Stimulated activated CD4-positive, alpha-beta T cell treated with anti-CD3 and anti-CD28 coated beads, TNF-alpha, amount 100 ng/mL, for 48 hours (primary cell): ENCODE measurements at places on chromosomes 3 and 15.

- no peak for DNase-seq
These were observed 138.9 kb downstream of the TMCO5A start for GRCh38 chr15:38073178-38073946.

DNA sequence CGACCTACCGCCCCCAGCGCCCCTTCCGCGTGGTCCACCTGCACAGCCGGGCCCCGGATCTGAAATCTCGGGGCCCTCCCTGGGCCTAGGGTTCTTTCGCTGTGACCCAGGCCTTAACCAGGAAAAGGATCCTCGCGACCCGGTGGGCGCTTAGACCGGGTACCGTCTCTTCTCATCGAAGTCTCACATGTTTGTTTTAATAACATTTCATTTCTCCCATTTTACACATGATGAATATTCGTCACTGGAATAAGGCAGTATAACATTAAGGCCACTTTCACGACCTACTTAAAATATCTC, 277 bp upstream of the DALRD3 start:
- DNase-seq = no peak

GRCh38 chr3:8784676-8785435, 15.4 kb upstream of the OXTR start:
- DNase-seq = no peak

DNA sequence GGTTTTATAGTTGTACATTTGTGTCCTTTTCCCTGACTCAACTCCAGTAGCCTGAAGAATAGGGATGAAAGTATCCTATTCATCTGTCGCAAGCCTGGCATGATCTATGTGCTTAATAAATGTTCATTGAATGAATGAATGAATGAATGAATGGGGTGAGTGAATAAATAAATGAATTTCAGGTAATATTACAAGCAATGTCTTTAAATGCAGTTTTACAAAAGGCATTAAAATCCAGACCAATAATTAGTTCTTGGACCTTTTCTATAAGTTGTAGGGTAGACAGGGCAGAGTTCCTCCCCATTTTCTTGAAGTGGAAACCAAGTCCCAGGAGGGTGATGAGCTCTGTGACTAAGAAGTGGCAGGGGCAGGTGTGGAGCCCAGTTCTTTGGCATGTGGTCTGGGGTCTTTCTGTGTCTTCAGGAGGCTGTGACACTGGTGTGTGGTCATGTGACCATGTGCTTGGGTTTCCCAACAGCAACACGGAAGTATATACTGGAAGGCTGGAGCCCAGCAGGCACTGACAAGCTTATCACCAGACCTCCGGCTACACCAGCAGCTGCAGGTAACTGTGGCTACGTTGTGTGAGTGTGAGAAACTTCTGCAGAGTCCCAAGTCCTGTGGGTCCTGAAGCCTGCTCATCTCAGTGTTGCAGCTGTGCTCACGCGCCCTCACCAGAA, 18.3 kb downstream of the XYLB start:
- no peak for DNase-seq

DNA sequence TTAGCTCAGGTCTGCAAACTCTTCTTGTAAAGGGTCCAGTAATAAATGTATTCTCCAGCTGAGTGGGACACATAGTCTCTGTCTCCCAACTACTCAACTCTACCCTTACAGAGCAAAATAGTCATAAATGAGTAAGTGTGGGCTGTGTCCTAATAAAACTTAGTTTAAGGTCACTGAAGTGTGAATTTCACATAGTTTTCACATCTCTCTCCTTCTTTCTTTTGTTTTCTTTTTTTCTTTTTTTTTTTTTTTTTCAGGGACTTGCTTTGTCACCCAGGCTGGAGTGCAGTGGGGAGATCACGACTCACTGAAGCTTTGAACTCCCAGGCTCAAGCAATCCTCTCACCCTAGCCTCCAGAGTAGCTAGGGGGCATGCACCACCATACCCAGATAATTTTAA, 1.9 kb upstream of the ACTL6A start:
- DNase-seq = no peak

DNA sequence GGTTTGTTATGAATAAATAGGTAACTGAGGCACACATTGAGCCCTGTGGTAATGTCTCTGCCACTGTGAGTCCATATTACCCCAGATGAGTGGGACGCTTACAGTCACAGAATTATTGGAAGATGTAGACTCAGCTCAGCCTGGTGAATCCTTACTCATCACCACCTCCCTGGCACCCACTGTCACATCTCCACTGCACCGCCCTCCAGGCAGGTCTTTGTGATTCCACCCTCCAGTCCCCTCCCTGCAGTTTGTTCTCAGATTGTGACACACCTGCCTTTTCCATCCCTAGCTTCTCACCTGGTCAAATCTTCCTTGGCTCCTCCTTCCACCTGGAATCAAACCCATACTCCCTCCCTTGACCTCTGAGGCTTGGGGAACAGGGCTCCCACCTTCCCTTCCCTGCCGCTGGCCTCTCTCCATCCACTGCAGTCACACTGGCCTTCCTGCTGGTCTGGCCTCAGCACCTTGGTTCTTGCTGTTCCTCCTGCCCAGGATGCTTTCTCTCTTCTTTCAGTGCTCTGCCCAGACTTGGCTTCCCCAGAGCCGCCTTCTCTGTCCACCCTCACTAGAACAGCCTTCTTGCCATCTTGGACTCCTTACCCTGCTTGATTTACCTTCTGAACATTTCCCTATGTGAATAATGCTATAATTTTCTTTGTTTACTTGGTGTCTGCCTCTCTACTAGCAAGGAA, 9.4 kb downstream of the SLC6A20 start:
- DNase-seq = no peak

DNA sequence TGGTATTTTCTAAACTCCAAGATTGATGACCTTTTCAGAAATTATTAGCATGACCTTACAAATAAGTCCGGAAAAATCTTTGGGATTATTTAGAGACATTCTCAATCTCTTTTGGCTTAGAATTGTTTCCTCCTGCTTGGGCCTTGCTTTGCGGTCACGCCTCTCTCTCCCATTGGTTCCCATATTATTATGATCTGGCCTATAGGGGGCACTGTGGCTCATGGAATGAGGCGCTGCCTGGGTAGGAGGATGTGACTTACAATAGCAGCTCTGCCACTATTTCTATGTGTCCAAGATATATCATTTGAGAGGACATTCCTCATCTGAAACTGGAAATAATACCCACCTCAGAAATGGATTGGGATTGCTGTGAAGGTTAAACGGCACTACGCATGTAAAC, 464.9 kb downstream of the MFSD1 start:
- no peak for DNase-seq

DNA sequence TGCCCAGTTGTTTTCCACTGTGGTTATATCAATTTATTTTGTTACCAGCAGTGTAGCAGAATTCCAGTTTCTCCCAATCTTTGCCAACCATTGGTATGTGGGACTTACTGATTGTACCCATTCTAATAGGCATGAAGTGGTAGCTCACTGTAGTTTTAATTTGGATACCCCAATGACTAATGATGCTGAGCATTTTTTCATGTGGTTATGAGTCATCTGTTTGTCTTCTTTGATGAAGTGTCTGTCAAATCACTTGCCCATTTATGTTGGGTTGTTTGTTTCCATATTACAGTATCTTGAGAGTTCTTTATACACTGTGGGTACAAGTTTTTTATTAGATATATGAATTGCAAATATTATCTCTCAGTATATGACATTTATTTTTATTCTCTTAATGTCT, 644.3 kb downstream of the NR2F2 start:
- no peak for DNase-seq

DNA sequence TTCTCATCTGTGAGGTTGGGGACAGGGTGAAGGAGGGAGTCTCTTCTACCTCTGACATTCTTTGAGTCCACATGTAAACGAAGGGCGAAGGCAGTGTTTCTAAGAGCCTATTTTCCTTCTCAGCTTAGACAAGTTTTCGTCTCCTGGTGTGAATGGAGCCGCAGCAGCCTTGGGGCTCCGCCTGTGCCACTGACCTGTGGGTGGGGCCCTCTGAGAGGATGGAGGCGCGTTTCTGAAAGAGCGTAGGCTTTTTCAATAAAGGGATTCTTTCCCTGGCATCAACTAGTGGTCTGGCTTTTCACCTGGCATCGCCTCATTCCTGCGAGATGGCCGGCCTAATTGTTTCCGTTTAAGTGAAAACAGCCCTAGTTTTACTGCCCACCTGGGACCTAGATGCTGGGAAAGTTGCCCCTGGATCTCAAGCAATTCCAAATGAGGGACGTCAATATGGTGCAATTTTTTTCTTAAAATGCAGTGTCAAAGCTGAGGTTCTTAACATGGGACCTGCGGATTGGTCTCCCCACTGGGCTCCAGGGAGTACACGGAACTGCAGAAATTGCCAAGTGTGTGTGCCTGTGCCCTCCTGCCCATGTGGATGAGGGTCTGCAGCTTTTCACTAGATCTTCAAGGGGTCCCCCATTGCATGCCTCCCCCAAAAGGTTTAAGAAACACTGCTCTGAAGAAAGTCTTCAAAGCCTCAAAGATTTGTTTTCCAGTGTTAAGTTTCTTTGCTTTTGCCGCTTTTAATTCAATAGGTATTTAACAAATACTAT, 958 bp downstream of the GLDN start:
- no peak for DNase-seq

- no peak for DNase-seq
These were observed 32.1 kb downstream of the MGLL start for GRCh38 chr3:127789990-127790881.

DNA sequence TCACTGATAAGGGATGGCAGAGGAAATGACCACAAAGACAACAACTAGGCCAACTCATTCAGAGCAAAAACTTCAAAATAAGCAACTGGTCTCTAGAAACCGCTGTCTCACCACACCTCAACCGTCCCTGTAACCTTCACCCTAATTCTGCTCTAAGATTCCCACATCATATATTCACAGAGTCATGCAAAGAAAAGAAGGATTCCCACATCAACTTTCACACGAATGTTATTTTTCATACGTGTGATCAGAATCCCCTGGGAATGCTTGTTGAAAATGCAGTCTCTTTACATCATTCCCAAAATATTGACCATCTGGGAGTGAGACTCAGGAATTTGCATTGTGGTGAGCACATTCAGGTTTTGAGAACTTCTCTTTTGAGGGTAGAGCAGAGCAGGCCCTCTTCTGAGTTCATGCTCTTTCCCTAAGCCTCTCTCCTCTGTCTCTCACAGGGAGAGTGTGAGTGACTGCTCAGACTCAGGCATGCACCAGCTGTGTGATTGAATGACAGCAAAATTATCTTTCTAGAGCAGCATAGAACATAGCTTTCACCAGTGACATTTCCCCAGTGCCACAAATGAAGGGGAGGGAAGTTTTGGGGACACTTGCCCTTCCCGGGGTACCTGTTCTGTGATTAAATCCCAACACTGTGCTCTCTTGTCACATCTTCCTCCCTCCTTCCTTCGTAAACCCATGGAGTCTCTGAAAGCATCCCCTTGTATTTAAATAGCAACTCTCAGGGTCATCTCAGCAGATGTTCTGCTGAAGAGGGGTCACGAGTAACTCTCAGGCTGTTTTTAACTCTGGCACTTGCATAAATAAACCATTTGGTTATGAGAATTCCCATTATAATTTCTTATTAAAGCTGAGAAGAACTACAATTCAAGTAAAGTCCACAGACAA, 170.9 kb downstream of the PLCL2 start:
- no peak for DNase-seq

GRCh38 chr15:34597316-34597715, 13.9 kb upstream of the GOLGA8B start:
- no peak for DNase-seq

- no peak for DNase-seq
These were observed 9.0 kb downstream of the COL6A5 start for GRCh38 chr3:130354430-130354829.

GRCh38 chr3:26375843-26376530, 246.6 kb upstream of the LRRC3B start:
- DNase-seq = no peak

DNA sequence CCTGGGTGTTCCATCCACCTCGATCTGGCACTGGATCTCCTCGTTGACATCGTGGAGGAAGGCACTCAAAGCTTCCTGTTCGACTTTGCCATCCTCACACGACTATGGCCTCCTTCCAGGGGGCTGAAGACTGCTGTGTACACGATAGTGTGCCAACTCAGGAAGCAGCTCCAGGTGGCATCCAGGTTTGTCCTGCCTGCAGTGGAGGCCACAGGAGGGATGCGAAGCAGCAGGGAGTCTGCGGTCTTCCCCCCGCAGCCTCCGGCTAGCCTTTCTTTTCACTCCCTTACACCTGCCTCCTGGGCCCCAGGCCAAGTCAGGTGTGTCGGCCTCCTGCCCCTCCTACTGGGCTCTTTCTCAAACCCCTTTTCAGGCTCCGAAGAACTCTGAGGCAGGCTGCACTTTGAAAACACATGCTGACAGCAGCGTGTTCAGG, 32.2 kb downstream of the SYNM start:
- no peak for DNase-seq

DNA sequence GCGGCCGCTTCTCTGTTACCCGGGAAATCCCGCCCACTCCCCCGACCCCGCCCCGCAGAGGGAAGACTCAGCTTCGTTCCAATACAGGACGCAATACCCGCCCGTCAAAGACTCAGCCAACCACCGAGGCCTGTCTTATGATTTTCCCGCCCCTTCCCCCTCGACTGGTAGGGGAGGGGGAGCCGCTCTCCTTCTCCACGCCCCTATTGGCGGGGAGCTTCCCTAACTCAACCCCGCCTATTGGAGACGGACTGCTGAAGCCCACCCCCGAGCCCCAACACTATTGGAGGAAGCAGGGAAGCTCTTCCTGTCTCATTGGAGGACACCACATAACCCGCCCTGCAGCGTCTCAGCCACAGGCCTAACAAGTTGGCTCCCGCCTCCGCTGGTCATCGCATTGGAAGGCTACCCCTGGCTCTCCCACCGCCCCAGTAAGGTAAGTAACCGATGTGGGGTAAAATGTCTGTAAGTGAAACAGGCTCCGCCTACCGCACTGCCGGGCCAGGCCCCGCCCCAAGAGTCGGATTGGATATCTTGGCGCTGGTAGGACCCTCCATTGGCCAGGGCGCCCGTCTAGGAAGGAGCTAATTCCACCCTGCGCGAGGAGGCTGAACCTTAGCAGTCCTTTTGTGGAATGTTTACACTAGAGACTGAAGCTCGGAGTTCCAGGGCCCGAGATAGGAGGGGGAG, at the start of gene SIN3A:
SIN3A (minus strand) TSS at position 17 of the 690 bp plus-strand sequence. CDS start 21,315 bp downstream, outside the sequence.
- peak; percentile 99 for DNase-seq

DNA sequence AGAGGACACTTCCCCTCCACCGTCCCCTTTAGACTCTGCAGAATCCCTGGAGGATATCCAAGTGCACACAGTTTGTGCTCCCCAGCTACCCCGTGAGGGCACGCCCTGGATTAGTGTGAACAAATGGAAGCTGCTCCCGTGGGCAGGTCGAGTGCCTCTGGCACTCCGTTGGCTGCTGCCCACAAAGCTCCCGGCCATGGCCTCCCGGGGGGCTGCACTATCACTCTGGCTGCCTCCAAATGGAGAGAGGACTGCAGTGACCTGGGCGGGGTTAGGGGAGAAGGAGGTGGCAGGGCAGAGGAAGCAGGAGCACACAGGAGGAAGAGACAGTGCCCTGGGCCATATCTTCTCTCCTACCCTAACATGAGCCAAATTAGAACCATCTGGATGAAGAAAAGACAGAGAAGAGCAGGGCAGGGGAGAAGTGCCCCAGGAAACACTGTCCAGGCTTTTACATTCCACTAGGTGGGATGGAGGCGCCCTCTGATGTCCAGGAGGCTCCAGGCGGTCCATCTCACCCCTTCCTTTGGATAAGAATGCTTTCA, 29.4 kb upstream of the ACAD9 start:
- DNase-seq = no peak
